ENCODE measurements at places on chromosomes 2 and 18.

- no peak for DNase-seq
These were observed 134.7 kb downstream of the VIT start for GRCh38 chr2:36831185-36831584.

- no peak for DNase-seq
These were observed 41.9 kb upstream of the TANC1 start for GRCh38 chr2:158926478-158926948.

- no peak for DNase-seq
These were observed 10.8 kb downstream of the DLGAP1 start for GRCh38 chr18:4444306-4444705.

DNA sequence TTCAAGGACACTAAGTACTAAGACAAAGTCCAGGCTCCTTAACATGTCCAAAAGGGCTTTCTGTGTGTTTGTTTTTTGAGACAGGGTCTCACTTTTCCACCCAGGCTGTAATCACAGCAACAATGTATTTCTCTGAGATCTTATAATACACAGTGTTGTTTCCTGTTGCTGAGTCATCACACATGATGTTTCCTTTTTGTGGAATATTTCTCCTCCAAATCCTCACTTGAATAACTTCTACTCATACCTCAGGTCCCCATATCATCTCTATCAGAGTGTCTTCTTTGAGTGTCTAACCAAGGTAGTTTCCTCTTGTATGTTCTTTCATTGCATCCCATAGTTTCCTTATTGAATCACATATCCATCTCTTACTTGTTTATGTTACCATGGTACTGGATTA lies 632.0 kb upstream of the PIK3C3 start:
- no peak for DNase-seq

- no peak for DNase-seq
These were observed 32.9 kb upstream of the POMC start for GRCh38 chr2:25201265-25201664.

DNA sequence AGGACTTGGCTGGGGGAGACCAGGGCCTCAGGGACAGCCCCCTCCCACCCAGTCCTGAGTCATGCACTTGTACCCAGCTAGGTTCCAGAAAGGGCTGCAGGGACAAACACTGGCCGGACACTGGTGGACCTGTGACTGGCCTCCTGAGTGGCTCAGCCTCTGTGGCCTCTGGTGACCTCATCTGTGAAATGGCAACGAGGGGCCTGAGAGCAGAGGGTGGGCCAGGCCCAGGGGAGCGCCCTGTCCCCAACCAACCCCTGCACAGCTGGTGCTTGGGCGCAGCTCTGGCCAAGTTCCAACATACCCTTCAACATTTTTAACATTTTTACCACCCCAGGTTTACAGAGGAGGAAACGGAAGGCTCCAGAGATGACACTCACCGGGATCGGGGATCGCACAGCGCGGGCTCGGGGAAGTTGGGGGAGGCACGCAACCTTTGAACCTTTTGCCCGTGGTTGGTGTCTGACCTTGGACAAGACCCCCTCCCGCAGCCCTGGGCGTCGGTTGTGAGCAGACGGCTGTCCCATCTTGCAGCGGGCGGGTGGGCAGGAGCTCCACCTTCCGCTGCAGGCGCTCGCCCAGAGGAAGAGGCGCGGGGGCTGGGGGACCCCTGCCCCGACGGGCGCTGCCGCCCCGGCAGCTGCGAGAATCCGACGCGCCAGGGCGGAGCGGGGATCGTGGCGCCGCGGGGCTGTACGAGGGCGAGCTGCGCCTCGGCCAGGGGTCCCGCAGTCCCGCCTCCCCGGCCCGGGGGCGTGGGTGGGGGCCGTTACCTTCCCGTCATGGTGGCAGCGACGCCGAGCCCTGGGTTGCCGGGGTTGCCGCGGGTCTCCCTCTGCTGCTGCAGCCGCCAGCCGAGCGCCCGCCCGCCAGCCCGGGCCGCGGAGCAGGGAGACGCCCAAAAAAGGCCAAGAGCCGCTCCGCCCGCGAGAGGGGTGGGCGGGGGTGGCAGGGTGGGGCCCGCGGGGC lies 805 bp downstream of the LIMS2 start:
- no peak for DNase-seq

DNA sequence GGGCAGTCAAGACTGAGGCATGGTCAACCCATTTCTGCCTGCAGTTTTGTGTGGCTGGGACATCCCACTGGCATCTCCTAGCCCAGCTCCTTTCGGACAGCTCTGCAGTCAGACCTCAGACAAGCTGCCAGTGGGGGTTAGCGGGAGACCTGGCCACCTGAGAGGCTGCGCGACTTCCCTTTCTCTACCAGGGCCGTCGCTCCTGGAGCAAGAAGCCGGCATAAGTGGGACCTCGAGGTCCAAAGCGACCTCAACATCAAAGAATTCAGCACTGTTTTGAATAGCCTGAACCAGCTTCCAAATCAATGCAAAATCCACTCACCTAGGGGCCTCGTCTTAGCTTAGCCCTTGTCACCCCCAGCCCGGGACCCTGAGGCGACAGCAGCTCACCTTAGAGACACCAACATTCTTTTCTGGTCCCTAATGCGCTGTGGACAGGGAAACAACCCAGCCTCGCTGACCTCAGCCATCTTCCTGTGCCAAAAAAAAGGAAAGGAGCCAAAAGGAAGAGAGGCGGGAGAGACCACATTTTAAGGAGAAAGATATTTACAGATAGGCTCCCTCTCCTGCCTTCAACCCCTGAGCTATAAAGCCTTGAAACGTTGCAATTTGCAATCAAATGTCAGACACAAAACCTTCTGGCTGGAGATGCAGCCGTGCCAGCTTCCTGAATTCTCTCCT lies 81.2 kb downstream of the GFPT1 start:
- DNase-seq: no peak

GRCh38 chr2:45055162-45055605 lies 45.9 kb upstream of the SIX2 start:
- DNase-seq: no peak

All from CD4-positive, alpha-beta T cell treated with Interleukin-4 for 4 hours (primary cell).